Foreskin keratinocyte (primary cell): ENCODE measurements at places on chromosomes 2 and 18.
A peak's percentile ranks its signal among the peaks of the same experiment; 100 is the strongest.

DNA sequence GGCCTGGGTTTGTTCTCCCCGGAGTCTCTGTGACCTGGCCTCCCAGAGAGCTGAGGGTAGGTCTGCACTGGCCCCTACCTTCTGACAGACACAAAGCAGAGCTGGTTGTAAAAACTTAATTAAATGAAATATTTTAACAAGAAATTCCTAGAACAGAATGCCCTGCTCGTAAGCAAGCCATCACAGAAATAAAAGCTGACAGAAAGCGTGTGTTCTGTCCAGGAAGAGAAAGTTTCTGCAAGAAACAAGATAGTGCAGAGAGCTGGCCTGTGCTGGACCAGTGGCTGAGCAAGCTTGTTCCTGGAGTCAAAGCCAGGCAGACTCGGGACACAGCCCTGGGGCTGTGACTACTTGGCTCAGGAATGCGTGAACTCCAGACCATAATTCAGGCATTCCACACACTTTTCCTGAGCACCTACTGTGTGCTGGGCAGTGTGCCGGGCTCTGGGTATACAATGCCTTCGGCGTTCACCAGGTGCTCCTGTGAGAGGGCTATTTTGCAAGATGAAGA lies 51.6 kb downstream of the APOB start:
- DNase-seq = peak; percentile 30

DNA sequence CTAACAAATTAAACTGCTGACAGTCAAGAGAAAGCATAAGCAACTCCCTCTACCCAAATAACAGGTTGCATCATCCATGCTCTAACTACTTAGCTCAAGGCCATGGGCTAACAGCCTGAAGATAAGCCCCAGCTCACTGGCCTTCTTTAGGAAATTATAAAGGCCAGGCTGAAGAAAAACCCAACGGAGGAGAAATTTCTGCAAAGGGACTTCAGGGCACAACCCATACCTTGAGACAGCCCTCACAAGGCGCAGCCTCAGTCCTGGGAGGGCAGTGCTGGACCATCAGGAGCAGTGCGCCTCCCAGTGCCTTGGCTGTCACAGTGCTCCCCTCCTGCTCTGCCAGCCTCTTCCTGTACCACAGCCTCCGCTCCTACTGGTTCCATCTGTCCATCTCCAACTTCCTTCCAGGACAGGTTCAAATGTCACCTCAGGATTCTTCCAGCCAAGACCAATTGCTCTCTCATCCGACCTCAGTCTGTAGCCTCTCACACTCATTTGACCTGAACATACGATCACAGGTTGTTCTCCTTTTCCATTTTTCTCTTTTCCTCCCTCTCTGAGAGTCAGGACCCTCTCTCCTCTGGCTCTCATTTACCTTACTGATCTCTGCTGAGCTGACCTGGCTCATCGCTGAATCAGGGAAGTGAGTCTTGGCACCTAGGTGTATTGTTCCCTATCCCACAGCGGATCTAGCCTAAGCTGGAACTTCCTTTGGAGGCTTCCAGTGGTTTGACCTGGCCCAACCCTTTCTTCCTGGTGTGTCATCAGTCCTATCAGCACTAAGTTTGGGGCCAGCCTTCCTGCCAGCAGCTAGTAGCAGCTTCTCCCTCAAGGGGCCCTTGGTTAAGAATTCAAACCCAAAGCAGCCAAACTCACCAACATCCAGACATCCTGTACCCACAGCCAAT lies 1.9 kb downstream of the MCFD2 start:
- DNase-seq = no peak

DNA sequence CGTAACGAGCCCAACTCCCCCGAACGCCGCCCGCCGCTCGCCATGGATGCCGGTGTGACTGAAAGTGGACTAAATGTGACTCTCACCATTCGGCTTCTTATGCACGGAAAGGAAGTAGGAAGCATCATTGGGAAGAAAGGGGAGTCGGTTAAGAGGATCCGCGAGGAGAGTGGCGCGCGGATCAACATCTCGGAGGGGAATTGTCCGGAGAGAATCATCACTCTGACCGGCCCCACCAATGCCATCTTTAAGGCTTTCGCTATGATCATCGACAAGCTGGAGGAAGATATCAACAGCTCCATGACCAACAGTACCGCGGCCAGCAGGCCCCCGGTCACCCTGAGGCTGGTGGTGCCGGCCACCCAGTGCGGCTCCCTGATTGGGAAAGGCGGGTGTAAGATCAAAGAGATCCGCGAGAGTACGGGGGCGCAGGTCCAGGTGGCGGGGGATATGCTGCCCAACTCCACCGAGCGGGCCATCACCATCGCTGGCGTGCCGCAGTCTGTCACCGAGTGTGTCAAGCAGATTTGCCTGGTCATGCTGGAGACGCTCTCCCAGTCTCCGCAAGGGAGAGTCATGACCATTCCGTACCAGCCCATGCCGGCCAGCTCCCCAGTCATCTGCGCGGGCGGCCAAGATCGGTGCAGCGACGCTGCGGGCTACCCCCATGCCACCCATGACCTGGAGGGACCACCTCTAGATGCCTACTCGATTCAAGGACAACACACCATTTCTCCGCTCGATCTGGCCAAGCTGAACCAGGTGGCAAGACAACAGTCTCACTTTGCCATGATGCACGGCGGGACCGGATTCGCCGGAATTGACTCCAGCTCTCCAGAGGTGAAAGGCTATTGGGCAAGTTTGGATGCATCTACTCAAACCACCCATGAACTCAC lies 673 bp downstream of the PCBP1 start:
- DNase-seq = peak; percentile 56

- no peak for DNase-seq
These were observed 251.3 kb downstream of the RDH14 start for GRCh38 chr2:18309188-18309587.

- DNase-seq = no peak
These were observed 311.5 kb upstream of the MGAT5 start for GRCh38 chr2:133942398-133942797.

DNA sequence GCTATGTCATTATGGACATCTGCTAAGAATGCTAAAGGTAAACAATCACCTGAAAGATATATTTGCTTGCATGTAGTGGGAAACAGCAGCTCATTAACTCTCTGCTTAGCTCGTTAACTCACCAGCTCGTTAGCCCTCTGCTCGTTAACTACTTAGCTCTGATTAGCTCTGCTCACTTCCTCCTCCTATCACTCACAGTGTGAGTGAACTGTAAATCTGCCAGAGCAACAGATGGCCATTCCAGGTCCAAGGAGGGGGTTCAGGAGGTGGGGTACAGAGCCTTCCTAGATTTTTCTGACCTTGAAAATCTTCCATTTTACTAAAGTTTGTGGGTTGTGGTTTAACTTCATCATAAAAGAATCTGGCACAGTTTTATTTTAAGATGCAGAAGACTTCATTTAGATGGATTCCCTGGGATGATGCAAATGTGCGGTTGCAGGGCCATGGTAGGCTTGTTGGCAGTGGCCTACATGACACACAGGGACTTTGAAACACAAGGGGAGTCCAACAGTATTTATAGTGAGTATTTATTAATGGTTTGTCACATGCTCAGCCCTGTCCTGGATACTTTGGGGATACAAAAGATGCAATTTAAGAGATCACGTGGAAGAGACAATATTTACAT lies 1633.7 kb upstream of the CELF4 start:
- no peak for DNase-seq

DNA sequence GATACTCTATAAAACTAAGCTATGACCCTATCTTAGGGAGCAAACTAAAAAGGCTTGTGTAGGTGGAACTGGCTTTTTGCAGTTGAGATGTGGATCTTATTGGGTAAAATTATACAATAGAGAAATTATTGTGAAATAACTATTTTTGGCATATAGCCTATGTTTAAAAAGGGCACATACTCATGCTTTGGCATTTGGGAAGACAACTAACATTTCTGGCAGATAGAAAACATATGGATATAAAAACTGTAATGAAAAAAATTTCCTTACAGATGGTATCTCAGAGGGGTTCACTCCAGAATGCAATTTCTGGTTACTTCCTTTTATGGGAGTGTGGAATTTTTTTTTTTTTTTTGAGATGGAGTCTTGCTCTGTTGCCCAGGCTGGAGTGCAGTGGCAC lies 120.1 kb upstream of the CCDC195 start:
- no peak for DNase-seq

DNA sequence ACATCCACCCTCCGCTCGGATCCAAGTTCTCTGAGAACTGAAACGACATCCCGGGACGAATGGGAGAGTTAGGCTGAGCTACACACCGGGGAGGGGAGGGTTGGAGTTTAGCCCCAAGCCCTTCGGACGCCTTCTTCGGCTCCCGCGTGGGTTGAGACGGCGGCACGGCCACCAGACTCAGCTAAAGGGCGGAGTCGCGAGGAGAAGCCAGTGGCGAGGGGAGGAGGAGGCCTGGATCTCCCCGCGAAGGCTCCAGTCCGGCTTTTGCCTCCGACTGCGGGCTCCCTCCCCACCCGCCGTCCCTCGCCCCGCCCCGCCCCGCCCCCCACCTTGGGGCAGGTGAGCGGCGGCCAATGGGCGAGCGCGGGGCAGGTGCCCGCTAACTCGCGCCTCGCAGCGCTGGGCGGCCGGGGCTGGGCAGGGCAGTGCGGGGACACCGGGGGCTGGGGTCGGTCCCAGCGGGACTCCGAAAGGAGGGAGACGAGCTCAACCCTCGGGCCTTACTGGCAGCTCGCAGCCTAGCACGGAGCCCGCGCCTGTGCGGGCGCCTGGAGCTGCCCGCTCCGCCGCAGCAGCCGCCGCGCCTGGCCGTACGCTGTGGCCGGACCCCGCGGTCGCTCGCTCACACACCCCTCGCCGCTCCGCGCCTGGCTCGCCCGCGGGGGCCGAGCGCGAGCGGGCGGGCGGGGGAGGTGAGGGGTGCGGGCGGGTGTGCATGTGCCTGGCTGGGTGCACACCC lies at the start of gene EMX1:
TSS of gene EMX1 (plus strand) at position 382 of the 739 bp plus-strand sequence. CDS start at position 716, 334 bp downstream.
- peak; percentile 61 for DNase-seq

GRCh38 chr2:68689553-68690537 lies 44.8 kb upstream of the ARHGAP25 start:
- DNase-seq = no peak

- DNase-seq = peak; percentile 50
These were observed 28.2 kb downstream of the RBMS1 start for GRCh38 chr2:160465406-160465805.

DNA sequence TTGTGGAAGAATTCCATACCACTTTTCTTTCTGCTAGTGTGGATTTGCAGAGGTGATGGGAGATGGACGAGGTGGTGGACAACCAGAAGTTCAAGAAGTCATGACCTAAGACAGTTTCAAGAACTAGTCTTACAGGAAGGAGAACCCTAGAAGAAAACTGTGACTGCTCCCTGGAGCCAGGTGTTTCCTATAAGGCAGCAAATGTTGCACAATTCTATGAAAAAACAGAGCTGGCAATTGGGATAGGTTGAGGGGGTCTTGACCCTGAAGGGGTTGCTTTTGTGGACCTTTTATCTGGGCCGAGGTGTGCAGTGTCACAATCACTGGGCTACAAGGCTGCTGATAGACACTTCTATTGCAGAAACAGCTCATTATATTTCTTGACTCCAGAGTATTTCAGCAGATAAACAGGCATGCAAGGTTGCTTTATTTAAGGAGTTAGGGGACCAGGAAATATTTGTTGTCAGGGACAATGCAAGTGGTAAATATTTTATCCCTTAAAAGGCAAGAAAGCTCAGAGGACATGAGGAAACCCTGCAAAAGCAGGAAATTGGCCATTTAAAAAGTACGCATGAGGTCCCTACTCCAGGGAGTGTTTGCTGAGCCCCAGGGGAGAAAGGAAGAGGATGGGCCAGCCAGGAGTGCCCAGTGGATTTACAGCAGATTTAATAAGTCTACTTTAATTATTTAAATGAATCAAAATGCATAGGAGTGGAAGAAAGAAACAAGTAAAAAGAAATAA lies 22.9 kb downstream of the APCDD1 start:
- no peak for DNase-seq

DNA sequence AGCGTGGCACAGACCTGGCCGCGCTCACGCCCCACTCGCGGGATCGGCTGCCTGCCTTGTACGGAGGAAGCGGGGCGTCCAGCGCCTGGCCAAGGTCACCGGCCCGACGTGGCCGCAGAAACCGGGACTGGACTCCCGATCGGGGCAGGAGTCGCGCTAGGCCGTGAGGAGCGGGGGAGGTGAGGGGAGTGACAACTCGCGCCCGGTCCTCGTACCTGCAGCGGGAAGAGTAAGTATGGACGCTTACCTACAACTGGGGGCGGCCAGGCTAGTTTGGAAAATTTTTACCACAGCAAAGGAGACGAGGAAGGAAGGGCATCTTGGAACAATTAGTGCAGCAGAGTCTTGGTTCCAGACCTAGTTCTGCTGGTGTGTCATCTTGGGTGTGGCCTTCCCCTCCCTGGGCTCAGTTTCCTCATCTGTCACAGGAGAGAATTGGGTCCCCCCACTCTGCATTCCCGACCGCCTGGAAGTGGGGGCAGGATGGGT lies 693 bp downstream of the UBE2F start:
- no peak for DNase-seq

DNA sequence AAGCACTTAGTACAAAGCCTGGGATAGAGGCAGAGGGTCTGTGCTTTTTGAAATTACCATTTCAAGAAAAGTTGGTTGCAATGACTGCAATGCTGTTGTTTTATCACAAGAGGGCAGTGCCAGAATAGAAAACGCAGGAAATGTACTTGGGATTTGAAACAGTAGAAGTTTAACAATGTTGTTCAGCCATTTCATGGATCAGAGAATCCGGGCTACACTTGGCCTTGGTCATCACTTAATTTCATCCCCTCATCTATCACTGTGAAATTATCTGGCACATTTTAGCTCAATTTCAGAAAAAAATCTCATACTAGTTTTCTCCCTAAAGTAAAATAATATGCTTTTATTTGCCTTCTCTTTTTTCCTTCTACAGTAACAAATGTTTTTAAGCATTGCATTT lies 70.8 kb downstream of the RAPGEF4 start:
- DNase-seq = no peak

DNA sequence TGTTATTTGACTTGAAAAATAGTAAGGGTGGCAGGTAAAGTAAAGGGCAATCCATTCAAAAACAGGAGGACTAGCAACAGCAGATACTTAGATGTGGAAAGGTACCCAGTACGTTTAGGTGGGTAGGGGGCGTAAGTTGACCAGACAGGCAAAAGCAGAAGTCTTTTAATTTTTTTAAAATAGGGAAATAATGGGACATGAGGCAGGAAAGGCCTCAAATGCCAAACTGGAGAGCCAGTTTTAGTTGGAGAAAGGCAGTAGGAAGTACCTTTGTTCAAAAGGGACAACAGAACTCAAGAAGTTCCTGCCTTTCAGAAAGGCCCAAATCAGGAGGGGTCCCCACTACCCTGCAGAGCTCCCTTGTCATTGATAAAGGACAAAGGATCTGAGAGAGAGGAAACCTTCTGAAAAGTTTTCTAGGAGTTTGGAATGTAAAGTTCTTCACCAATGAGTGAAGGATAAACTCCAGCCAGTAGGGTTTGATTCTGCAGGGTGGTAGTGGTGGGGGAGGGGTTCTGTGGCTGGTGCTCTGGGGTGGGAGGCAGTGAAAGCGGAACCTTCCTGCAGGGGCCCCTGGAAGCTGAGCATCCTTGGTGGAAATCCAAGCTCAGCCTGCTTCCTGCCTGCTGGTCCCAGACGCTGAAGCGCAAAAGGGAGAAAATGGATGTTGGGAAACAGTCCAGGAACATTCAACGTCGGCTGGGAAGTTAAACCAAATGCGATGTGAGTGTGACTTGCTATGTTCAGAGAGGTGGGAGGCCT lies 40.1 kb downstream of the TMEM17 start:
- no peak for DNase-seq
